Muscle of back (tissue), 13 donors: ENCODE measurements at places on chromosomes 7 and 10. TPM values are rescaled to one million over a fixed set of nuclear protein-coding genes. Genes with fewer than 3 reads are reported as not detected.

DLX6 gene
- polyA plus RNA-seq, result not detected

FEZF1 gene
- 0.51 TPM for polyA plus RNA-seq

PLPP4 gene
- not detected for polyA plus RNA-seq

GRCh38 chr10:92291921-92292845 lies 1.2 kb downstream of the MARCHF5 start:
- peak; percentile 73 for DNase-seq

DNA sequence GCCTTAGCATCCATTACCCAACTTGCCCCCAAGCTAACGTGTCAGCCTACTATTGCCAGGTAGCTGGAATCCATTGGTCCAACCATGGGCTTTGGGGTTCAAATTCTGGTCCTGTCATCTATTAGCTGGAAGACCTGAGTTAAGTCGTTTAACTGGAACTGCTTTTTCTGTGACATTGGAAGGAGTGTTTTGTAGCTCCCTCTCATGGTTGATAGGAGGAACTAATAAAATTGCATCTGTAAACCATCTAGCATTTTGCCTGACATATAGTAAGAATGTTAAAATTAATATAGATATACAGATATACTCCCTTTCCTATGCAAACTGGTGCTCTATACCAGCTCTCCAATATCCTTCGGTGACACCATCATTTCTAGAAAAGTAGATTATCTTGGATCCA lies 23.8 kb upstream of the SLF2 start:
- DNase-seq, result no peak

DNA sequence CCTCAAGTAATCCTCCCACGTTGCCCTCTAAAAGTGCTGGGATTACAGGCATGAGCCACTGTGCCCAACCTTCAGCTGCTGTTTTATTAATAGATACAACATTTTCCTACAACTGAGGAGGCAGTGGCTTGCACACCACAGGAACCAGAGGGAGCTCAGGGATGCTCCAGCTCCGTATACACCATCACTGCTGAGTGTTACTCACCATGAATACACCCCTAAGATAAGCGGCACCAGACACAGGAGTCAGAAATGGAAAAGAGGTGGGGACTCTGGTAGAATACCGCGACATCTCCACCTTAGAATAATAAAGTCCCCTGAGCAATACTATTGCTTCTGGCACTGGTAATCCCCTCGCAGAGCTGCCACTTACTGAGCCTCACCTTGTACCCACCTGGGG lies 68.7 kb upstream of the PDLIM1 start:
- DNase-seq, result no peak

- DNase-seq, result no peak
Observed at GRCh38 chr10:70425096-70425495, 16.4 kb downstream of the NODAL start.

- no peak for DNase-seq
Observed at GRCh38 chr7:150520145-150520544, 5.5 kb downstream of the GIMAP7 start.
